NCI-H1092 treated with DMSO at 0.1 percent for 48 hours (cell line): ENCODE measurements at places on chromosomes 12 and 14.

GRCh38 chr14:50344116-50344775, 32.1 kb downstream of the DMAC2L start:
- DNase-seq: no peak

DNA sequence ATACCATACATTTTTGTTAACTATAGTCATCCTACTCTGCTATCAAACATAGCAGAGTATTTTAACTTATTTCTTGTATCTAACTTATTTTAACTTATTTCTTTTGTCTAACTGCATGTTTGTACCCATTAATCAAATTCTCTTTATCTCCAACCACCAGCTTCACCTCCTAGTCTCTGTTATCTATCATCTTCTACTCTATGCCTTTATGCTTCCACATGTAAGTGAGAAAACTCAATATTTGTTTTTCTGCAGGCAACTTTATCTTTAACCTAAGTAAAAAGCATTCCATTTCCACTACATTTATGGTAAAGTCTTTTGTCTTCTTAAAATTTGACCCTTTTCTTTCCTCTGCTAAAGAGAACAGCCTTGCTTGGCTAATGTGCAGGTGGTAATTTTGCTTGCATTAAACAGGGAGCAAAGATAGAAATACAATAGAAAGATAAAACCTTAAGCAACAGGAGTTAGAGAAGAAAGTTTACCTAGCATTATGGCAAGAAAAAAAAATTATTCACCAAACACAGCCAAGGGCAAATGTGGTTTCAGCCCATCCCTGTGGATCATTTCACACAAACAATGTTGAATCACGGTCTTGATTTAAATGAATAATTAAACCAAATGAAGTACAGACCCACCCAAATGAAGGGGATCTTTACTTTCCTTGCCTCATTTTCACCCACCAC, 110.9 kb upstream of the TSPAN8 start:
- DNase-seq: no peak

- DNase-seq: peak; percentile 11
Observed at GRCh38 chr12:52975820-52976573, 27.1 kb downstream of the KRT18 start.

- DNase-seq: no peak
Observed at GRCh38 chr12:47774663-47775062, 1.6 kb downstream of the SLC48A1 start.

DNA sequence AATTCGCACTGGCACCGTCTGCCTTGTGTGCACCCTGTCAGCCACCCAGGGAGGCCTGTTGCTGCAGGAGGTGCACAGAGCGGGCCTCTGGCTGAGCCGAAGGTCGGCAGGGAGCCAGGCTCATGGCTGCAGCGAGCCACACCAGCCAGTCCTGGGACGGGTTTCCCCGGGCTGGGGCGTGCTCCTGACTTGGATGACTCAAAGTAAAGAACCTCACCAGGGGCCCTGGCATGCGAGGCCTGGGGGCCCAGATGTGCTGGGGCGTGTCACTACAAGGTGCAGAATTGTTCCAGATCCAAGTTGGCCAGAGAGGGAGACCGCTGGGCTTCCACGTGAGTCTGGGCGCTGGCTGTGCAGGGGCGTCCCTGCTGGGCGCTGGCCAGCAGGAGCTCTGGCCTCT, 34.5 kb downstream of the FBRSL1 start:
- no peak for DNase-seq

DNA sequence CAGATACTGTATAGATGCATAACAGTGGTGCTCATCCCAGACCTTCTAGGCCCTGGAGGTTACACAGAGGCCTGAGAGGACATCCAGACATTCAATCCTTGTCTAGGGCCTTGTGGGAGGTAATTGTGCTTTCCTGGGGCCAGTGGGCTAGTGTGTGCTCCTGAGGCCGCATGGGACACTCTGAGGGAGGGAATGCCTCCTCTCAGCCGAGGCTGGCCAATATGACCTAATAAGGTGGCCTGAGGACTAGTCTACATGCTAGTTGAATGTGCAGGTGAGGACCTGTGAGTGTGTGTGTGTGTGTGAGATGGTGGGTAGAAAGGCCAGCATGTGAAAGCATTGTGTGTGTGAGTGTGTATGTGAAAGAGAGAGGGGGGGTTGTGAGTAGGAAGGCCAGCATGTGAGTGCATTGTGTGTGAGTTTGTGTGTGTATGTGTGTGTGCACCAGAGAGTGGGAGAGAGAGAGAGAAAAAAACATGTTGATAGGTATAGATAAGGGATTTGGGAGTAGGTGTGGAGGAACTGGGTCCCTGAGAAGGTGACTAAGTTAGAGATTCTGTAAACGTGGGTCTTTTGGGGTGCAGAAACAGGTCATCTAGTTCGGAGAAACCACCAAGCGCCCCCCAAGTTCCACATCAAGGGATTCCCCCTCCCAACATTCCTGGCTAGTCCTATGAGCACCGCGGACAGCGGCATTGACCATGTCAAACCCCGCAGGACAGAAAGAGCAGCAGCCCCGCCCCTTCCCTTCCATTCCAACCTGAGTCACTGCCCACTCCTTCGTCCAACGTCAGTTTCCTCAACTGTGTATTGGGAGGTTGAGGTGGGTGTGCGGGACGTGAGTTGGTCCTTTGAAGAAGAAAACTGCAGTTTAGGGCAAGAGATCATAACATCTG, 9.7 kb upstream of the KRT81 start:
- no peak for DNase-seq

GRCh38 chr14:54291491-54292191, 105.2 kb upstream of the CDKN3 start:
- no peak for DNase-seq

DNA sequence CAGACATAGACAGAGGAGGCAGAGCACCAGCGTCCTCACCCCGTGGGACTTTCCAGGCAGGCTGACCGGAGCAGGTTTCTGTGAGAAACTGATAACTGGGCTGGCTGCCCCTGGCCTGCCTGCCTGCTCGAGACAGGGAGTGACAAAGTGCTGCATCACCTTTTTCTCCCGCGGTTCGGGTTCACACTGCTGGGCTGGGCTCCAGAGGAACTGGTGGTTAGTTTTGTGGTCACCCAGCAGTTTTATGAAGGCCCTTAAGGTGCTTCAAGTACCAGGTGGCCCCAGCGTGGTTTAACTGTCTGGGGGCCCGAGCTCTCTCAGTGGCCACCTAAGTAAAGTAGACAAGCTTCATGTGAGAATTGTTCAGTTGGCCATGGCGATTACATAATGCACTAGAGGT, 1073.6 kb downstream of the BCL11B start:
- DNase-seq: no peak

GRCh38 chr12:95129115-95129514, 55.7 kb upstream of the NR2C1 start:
- DNase-seq: no peak

DNA sequence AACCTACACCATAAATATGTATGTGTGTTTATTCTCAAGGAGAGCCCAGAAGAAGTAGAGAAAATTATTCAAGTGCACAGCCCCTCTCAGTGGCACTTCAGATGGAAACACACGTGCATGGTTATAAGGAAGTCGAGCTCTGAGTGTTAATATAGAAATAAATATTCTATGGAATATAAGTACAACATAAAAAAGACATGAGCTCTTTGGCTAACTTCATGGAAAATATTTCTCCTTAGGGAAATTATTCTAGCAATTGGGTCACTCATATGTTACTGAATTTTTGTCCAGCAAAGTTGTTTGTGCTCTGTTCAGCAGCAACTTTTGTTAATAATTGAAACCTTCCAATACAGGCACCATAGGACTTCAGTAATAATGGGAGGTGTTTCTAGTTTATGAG, 939.0 kb downstream of the LRFN5 start:
- DNase-seq: no peak

- no peak for DNase-seq
Observed at GRCh38 chr12:63982604-63983295, 138.2 kb downstream of the SRGAP1 start.

- DNase-seq: no peak
Observed at GRCh38 chr14:75234173-75235115, 44.2 kb upstream of the FOS start.

GRCh38 chr12:54207539-54208294, 18.9 kb upstream of the SMUG1 start:
- peak; percentile 77 for DNase-seq

- DNase-seq: no peak
Observed at GRCh38 chr12:67741270-67741669, 92.7 kb downstream of the DYRK2 start.

DNA sequence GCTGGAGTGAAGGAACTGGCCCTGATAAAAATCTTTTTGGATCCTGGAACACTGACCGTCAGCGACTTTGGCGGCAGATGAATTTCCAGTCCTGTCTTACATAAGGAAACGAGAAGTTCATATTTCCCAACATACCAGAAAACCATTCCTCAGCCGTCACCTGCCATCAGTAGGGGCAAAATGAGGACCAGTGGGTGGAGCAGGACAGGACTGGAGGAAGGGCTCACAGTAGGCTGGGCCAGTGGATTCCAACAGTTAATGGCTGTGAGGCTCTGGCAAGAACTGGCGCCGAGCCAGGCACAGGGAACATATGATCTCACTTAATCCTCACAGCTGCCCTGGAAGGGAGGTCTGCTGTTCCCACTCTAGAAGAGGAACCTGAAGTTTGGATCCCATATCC, 67.2 kb upstream of the FAM181A start:
- no peak for DNase-seq

GRCh38 chr12:127191129-127191528, 1075.8 kb upstream of the TMEM132C start:
- no peak for DNase-seq
